Keratinocyte (primary cell): ENCODE measurements at places on chromosomes 5 and 9. TPM values are rescaled to one million over a fixed set of nuclear protein-coding genes. Genes with fewer than 3 reads are reported as not detected.
A peak's percentile ranks its signal among the peaks of the same experiment; 100 is the strongest.

MYOZ3 gene
- 0.03 to 0.05 TPM in 2 of 3 replicates, not detected in the other for polyA plus RNA-seq

NIPSNAP3A gene
- polyA plus RNA-seq = 32.9 to 48.0 TPM (median 47.5 TPM) in 3 replicates

PCDHA12 gene
- 0.04 to 0.40 TPM (median 0.07 TPM) in 3 replicates for polyA plus RNA-seq

C5orf58 gene
- not detected in 3 replicates for polyA plus RNA-seq

LCN15 gene
- polyA plus RNA-seq = not detected in 3 replicates

ORM2 gene
- not detected in 3 replicates for polyA plus RNA-seq

HAND1 gene
- not detected in 3 replicates for polyA plus RNA-seq

ZNG1F gene
- polyA plus RNA-seq = 10.1 to 18.4 TPM (median 14.7 TPM) in 3 replicates

DNA sequence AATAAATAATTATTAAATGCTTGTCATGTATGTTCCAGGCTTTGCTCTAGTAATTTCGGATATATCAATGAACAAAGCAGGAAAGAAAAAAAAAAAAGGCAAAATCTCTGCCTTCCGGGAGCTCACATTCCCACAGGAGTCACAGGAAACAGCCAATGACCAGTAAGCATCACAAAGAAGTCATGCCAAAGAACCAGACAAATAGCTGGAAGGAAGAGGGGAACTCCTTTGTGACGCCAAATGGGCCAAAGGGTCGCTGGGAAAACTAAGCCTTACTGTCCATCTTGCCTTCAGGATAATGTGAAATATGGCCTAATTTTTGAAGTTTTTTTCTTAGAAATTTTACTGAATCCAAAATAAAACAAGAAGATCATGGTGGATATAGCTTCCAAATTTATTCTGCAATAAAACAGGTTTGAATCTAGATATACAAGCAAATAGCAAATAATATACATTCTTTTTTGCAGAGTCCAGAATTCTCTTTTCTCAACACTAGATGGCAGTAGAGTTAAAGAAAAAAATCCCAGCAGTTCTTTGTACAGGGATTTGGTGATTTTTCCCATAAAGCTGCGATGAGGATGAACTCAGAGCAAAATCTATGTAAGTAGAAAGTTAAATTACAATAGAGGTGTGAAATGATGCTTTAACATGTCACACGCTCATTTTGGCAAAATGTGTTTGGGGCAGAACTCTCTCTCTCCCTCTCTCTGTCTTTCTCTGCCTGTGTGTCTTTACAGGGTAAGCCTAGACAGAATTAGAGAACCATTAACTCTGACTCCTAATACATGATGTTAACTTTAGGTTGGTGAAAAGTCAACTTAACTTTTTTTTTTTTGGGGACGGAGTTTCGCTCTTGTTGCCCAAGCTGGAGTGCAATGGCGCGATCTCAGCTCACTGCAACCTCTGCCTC, 60.0 kb upstream of the TUT7 start:
- DNase-seq = no peak

DNA sequence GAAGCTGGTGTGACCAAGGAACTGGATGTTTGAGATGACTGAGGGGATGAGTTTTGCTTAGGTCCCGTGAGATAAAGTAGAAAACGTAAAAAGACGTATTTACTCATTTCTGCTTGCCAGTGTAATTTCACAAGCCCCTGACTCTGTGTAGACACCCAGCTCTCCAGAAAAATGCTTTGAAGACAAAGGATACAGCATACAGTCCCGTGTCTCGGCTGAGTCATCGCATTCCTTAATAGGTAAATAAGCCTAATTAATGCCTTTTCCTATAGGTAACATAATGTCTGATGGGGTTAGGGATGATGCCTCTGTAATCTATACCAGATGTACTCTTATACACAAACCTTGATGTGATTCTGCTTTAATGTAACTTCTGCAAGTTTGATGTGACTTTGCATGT, 20.2 kb downstream of the S100Z start:
- DNase-seq = no peak

- peak; percentile 23 for DNase-seq
These were observed 597.8 kb downstream of the EFNA5 start for GRCh38 chr5:107072967-107073366.

DNA sequence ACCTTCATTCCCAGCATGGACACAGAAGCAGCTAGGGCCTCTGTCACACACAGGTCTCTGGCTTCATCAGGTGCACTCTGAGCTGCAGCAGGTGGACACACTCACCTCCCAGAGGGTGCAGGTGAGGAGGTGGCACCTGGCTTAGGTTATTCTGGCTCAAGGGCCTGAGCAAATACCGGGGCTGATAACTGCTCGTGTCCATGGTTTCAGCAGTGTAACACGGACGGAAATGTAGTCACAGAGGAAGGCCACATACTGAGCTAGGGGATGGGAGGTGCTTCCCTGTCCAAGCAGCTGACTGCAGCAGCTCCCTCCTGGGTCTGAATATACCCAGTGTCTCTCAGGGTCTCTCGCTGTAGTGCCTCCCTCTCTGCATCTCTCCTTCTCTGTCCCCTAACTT, 5.7 kb downstream of the PHF2 start:
- no peak for DNase-seq

- DNase-seq = no peak
These were observed 8.7 kb downstream of the FGF1 start for GRCh38 chr5:142677198-142677597.

DNA sequence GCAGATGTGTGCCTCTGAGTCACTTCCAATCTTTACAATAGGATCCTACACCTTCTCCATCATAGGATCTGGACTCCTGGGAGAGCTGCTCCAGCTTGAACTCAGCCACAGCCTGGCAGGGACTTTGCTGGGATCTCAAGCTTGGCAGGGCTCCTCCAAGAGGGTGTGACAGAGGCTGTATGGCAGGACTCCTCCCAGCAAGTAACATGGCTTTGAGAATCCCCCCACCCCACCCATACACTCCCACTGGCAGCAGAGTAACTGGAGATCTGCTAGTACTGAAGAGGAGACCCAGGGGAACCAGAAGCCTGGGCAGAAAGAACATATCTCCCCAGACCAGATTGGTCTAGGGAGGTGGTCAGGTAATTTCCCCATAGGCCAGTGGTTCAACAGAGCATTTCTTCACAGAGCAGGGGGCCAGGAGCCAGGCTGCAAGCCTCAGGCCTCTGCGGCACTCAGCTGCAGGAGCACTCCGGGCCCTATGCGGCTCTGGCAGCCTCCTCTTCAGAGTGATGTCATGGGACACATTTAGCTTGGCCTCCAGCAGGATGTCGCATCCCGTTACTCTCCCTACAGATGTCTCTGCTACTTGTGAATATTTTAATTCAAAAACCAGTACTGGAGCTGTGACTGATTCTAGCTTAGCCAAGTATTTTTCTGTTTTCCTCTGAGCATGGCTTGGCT, 1.7 kb upstream of the ACSL6 start:
- DNase-seq = no peak

DNA sequence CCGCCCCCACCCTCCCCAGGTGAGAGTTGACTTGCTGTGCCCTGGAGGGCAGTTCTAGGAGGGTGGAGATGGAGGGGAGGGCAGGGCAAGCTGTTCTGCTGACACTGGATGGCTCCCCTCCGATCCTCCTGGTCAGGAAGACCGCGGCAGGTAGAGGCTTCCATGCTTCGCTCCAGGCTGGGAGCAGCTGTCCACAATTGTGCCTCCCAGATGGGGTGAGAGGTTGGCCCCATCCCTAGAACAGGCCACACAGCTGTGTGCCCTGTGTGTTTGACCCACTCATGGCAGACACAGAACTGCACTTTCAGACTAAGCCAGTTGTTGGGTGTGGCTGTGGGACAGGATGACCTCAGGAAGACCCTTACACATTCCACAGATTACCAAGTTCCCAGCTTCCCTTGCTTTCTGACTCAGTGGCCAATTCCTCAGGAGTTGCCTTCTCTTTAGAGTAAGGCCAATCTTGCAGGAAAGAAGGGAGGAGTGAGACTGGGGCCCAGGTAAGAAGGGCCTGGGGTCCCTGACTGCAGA, 72.1 kb upstream of the HSPA9 start:
- DNase-seq = no peak

GRCh38 chr5:171840711-171841522, 55.3 kb downstream of the SMIM23 start:
- no peak for DNase-seq

DNA sequence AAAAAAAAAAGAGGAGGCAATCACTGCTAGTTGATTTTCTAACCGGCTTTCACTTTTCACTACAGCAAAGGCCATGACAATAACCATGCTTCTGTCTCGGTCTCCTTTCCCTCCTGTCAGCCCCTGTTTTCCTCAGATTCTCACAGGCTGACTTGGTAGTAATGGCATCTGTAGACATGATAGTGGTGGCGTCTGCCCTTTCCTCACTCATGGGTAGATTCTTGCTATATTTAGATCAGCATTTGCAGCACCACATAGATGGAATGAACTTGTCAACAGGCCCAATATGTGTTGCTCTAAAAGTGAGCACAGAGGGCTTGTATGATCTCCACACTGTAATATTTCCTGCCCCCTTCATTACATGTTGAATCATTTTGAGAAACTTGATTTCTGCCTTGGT, 120.3 kb upstream of the FTMT start:
- DNase-seq = no peak

GRCh38 chr5:141260458-141261237, 15.5 kb downstream of the PCDHB15 start:
- DNase-seq = no peak

DNA sequence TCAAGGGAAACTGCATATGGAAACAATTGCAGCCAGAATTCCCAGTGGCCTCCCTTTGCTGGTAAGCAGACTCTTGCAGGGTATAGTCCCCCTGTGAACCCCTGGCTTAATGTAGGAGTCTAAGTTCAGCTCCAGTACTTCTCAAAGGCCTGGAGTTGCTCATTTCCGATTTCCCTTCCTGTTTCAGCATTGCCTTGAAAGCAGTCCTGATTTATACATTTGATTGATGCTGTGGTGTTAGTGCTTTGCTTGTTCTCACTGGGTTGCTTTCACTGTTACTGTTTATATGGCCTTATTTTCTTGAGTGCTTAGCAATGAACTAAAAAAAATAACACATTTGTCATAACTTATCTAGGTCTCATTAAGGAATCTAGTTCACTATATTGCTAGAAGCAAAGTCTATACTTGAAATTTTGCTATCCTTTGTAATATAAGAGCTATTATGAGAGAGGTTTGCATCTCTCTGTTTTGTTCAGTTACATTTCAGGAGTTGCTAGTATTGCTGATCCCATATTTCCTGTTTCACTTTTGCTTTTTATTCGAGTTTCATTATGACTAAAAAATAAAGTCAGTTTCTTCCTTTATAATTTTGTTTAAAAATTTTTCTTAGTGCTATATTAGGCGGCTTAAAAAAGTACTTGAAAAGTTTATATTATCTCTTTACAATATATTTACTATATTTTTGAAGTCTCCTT, 122.4 kb upstream of the NMUR2 start:
- DNase-seq = no peak

DNA sequence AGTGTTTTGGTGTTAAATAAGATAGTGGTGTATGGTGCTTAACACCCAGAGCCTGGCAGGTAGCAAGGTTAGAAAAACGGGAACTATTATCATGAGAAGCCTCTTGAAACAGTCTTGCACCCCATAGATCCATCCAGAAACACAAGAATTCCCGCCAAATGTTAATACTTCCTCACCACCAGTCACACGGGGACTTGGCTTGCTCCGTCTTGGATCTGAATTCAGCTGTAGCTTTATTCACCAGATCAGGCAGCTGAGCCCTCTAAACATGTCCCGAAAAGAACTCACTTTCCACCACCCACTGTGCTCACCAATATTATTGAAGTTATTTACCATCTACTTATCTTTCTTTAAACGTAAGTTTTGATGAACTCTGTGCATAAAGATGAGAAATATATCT, 101.6 kb upstream of the PTPN3 start:
- no peak for DNase-seq

DNA sequence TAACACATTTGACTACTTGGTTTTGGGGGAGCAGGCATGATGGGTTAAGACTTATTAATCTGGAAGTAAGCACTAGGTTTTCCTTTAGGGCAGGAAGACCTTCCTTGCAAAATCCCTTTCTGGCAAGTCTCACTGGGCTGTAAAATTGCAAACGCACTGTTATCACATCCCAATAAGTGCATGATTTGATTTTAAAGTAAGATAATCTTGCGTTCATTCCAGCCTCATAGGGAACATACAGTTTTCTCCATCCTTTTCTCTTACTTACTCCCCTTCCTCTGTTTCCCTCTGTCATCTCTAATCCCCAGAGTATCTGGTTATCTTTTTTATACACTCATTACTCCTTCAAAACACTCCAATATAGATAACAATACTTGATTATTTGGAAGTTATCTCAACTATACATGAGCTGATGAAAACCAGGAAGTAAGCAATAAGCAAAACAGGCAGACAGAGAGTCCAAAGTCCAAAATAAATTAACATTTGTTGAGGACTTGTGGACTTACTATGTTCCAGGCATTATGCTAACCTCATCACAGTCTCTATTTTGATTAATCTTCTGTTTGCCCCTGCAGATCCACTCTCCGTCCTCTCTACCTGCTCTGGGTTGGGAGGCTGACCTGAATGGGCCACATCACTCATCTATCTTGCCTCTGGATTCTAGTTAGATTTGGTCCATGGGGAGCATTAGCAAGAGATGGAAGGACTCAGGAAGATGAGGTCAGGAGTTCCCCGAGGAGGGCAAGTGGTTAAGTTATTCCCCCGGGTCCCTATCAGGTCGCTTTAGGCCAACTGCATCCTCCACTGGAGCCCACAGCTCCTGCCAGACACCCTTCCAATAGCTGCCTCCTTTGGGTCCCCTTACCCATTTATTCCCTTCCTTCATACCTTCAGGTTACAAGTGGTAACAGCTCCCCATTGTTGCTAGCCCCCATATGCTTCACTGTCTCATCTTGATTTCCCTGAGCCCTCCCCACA, 60.2 kb downstream of the SLC22A5 start:
- no peak for DNase-seq

DNA sequence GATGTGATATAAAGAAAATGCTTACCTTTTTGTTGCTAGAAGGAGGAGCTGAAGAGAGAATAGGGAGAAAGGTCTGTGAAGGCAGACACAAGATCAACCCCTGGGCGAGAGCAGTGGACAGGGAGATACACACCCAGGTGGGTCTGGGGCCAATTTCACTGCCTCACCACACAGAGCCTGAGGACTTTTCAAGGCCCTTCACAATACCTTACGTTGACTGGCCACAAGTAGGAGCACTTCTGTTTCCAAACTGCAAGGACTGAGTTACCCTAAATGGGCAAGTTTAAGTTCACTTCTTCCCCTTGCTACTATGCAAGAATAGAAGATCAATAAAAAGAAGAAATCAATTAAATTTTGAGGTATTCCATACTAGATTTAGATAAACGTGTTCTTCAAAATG, 174.5 kb upstream of the SLC12A2 start:
- no peak for DNase-seq

DNA sequence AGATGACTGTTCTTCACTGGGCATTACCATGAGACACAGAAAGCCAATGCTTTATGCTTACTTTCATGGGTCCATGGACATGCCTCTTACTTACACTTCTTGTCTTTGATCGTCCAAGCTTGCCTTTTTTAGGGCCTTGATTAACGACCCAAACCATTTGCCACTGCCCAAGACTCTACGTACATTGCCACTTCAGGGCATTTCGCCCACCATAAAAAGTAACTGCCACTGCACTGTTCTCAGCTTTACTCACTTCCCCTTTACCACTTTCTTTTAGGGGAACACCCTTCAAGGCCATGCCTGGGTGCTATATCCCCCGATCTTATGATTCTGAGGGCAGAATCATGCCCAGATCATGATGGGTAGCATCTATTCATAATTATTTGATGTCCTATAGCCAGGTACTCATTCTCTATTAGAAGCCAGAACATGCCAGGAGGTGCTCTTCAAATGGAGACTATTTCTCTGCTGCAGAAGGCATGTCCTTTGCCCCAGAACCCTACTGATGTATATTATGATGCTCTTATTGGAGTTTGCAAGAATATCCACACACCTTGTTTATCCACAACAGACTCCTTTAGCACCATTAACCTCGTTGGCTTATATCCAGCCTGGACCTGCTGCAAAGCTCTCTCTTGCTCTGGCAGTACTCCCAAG, 64.1 kb upstream of the RAD23B start:
- DNase-seq = no peak
